ENCODE measurements at places on chromosomes 2 and 18.

DNA sequence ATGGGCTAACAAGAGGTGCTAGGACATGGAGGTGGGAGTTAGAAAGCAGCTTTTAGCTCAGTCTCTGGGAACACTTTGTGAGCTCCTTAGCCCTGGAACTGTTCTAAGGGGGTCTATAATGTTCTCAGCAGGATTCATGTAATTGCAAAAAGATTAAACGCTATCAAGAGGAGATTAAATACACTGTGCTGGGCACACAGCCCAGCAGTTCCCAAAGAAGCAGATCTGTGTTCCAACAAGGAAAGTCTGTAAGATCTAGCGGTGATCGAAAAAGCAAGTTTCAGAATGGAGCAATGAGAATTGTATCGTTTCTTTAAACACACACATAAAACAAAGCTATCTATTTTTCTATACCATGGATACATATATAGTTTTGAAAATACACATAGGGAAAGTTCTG lies 2.4 kb upstream of the ARID5A start:
- 0 out of 2 replicates have a peak, but pooled peaks cover 4% of the 10 kb centered on the region for H3K36me3 ChIP-seq
- no peaks in the 10 kb centered on the region for H3K27me3 ChIP-seq
- no peak for DNase-seq
- H3K27ac ChIP-seq, result no peak overlapping the region
- no peak overlapping the region for H3K4me3 ChIP-seq
- H3K4me1 ChIP-seq, result peaks cover 58% of the 10 kb centered on the region

DNA sequence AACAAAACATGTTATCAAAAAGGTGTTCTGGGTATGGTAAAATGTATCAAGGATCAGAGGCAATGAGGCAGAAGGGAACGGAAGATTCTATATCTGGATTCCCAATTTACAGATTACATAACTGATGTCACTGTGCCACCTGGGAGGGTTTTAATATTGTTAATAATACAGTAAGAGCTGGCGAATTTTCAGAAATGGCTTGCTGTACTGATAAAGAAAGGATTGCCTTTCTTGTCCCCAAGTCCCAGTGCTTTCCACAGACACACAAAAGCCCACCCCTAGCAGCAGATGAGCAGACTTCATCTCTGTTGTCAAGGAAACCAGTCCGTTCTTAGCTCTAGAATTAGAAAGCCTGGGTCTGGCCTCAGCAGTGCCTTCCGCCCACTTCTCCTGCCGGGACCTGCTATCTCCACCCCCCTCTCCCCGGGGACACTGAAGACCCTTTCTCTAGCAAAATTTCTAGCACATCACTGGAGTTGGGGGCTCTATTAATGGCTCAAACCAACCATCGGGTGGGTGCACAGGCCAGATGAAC lies 34.3 kb downstream of the ADD2 start:
- no peaks in the 10 kb centered on the region for H3K4me1 ChIP-seq
- no peak for DNase-seq
- no peak overlapping the region for H3K27ac ChIP-seq
- H3K4me3 ChIP-seq, result no peak overlapping the region

DNA sequence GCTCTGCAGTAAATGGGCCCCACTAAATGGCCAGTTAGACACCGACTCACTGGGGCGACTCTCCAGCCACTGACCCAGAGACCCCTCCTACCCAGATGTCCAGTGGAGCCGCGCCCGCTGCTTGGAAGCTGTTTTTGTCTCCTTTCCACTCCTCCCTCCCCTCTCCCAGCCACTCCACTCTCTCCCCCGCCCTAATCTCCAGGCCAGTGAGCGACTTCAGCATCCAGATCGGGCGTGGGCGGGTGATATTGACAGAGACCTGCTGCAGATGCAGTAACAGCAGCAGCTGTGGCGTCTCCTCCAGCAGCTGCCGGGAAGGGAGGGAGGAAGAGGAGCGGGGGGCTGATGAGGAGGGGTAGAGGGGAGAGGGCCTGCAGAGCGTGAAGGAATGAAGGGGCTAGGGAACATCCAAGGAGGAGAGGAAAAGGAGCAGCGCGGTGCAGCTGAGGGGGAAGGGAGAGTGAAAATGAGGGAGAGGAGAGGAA lies at the start of gene SCN7A:
Gene SCN7A, minus strand, starts transcription at position 110 of the 485 bp plus-strand sequence. CDS start 16,553 bp downstream, outside the sequence.
- no peak within 1 kb of the TSS for H3K4me3 ChIP-seq
- H3K4me1 ChIP-seq, result no peaks in the 10 kb centered on the region
- DNase-seq, result no peak

DNA sequence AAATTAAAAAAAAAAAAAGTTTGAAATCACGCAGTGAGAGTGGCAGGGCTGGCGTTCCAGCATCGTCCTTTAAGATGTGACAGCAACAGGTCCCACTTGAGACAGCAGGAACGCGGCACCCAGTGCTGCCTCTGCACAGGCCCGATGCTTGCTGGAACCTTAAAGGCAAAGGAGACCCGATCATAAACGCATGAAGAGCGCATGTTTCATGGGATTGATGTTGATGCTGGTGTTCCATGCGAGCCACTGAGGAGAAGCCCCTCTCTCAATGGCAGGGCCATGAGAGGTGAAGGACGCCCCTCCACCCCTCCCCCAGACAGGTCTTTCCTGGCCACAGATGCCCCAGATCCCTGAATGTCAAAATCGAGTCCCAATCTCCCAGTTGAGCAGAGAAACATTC lies 17.9 kb upstream of the ALPI start:
- H3K27ac ChIP-seq, result no peak overlapping the region
- H3K27me3 ChIP-seq, result no peaks in the 10 kb centered on the region
- H3K36me3 ChIP-seq, result no peaks in the 10 kb centered on the region
- H3K4me3 ChIP-seq, result no peak overlapping the region

DNA sequence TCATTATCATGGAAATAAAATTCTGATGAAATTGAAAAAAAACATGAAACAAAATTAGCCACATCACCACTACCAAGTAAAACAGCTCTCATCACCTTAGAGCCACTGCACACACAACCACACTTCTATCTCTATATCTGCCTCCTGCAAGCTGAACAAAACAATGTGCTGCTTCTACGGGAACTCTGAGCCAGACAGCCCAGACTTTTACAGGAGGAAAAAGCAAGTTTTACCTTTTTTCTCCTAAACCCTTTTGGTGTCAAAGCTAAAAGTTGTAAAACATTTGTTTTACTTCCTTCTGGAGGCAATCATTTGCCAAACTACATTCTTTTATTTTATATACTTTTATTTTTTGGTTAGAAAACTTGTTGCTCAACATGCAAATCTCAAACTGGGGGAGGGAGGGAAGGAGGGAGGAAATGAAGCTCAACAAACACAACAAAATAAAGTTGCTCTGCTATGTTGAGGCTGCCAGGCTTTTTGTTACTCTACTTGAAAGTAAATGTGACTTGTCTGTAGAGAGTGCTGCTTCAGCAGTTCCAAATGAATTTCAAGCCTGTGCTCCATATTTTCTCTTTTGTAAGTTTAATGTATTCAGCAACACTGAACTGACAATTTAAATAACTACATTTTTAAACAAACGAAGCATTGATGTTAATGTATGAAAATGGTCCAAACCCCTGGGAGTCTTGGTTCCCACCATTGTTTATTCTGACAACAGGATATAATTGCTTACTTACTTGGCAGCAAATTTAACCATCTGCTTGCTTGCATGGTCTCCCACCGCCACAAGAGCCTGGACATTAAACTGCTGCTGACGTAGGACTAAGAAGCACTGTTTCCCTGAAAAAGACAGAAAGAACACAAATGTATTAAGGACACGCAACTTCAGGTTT lies 24.5 kb downstream of the DARS1 start:
- no peaks in the 10 kb centered on the region for H3K27me3 ChIP-seq
- H3K36me3 ChIP-seq, result no peaks in the 10 kb centered on the region
- H3K4me1 ChIP-seq, result peaks cover 20% of the 10 kb centered on the region
- no peak overlapping the region for H3K27ac ChIP-seq

All from MM.1S (cell line).